ENCODE measurements at places on chromosomes 1 and 21.

DNA sequence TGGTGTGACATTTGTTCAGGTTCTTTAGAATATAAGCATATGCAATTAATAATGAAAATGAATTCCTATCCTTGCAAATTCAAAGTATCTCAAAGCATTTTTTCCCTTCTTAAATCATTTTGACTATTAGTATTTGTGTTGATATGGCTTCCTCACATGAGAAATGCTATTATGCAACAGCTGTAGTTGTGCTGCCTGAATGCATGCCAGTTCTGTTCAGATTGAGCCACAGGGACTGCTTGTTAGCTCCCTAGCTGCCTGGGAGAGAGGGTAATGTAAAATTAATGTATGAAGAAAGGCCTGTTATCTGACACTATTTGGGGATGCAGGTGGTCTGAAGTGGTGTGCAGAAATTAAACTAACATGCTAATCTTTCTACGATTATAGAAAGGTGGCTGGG lies 45.5 kb downstream of the CACHD1 start:
- peak; percentile 84 for DNase-seq

DNA sequence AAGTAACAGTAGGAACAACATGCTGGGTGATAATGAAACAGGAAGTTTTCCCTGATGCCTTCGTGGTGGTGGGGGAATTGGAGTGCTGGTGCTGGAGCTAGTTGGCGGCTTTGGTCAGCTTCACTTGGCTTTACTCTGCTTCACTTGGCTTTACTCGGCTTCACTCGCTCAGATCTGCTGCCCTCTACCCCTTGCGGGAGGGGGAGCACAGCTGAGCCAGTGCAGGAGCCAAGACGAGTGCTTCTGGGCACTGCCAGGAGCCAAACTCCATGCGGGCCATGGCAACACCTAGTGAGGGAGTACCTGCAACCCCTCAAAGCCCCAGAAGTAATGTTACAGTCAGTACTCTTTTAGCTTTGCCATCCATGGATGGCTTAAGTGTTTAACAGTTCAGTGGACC lies 10.6 kb upstream of the PRKACB start:
- no peak for DNase-seq

GRCh38 chr1:55522353-55522903 lies 307.3 kb upstream of the USP24 start:
- no peak for DNase-seq

DNA sequence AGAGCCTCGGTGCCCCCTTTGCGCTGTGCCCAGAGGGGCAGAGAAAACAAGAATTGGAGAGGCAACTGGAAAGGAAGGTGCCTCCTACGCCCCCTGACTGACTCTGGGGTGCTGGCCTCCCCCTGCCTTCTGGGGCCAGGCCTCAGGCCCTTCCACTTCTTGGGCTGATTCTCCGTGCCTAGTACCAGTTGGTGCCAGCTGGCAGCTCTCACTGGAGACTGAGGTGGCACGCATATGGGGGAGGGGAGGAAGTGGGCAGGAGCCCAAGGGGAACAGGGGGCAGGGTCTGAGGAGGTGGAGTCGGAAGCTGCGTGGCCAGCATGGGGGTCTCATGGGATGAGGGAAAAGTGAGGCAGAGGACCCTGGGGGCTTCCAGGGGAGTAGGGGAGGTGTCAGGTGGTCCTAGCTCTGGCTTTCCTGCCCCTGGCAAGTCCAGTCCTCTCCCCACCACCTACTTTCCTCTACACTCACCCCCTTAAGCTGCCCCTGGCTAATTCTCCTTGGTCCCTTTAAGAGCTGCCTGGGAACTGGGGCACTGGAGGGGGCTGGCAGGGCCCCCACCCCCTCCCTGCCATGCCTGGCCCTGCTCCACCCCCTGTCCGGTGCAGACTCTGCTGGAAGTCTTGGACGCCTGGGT lies 6.5 kb upstream of the SEMA4A start:
- DNase-seq = no peak

- peak; percentile 96 for DNase-seq
These were observed 53.4 kb upstream of the IFFO2 start for GRCh38 chr1:19009882-19010321.

GRCh38 chr1:63363014-63363413 lies 4.4 kb upstream of the ALG6 start:
- DNase-seq = no peak

GRCh38 chr1:226737819-226738420 lies 1.2 kb downstream of the ITPKB start:
- peak; percentile 32 for DNase-seq

DNA sequence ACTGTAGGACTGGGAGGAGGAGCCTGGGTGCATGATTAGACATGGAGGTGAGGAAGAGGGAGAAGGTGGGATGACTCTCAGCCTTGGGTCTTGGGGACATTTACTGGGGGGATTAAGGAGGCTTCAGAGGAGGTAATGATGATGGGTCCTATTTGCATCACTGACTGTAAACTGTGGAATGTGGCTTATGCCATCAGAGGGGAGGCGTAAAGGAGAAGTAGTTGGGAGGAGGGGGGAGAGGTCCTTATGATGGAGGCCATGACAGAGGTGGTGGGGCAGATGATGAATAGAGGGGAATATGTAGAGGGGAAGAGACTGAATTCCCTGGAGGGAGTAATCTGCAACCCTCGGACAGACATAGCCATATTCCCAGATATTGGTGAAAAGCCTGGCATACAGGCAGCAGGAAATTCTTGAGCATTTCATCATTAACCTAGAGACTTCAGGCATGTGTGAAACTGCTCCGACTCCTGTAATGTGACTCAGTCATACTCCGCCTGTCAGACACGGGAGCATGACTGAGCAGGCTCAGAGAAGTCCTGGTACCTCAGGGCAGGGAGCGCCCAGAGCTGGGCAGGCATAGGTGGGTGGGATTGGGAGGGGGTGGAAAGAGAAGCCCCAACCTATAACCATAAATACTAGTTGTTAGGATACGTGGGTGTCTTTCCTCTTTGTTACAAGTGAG lies 8.0 kb upstream of the LCE5A start:
- DNase-seq = peak; percentile 8

- DNase-seq = peak; percentile 67
These were observed 18.8 kb upstream of the SRM start for GRCh38 chr1:11078631-11079030.

DNA sequence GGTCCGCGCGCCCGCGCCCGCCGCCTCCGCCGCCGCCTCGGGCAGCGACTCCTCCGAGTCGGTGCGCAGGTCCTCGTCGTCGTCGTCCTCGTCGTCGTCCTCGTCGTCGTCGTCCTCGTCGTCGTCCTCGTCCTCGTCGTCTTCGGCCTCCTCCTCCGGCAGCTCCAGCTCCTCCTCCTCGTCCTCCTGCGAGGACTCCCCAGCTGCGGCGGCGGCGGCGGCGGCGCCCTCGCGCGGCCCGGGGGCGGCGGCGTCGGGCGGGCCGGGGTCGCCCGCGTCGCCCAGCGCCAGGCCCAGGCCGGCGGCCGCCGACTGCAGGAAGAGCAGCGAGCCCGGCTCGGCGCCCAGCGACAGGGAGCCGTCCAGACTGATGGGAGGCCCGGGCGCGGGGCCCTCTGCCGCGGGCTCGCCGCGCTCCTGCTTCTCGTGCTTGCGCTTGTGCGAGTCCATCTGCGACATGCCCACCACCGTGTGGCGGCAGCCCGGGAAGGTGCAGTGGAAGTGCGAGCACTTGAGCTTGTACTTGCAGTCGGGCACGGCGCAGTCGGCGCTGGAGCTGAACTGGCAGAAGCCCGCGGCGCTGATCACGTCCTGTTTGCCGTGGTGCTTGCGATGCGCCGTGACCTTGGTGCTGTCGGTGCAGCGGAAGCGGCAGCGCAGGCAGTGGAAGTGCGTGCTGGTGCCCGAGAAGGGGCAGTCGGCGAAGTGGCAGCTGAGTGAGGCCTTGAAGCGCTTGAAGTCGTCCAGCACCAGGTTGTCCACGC lies 157.3 kb downstream of the CASZ1 start:
- DNase-seq = no peak

GRCh38 chr1:229209816-229210215 lies 61.1 kb upstream of the RAB4A start:
- DNase-seq = peak; percentile 77

DNA sequence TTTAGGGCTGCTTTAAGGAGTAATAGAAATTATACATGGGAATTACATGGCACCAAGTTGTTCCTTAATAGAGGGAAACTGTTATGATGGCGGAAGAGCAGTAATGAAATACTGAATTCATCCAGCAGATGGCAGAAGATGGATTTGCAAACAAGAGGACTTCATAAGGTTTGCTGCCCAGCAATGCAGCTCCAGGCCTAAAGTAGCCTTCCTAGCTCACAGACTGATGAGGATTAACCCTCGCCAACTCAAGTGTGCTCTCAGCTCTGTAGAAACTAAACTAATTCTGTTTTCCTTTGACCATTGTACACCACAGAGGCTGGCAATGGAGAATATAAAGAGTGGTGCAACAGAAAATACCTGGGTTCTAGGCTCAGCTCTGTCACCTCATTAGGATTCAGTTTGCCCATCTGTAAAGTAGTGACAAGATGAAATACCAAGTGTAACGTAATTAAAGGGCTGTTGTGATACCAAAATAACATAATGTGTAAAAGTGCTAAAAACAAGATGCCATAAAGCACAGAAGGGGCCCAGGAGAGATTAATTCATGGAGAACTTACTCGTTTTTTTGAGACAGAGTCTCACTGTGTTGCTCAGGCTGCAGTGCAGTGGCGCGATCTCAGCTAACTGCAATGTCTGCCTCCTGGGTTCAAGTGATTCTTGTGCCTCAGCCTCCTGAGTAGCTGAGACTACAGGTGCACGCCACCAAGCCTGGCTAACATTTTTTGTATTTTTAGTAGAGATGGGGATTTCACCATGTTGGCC lies 102.4 kb upstream of the SERBP1 start:
- peak; percentile 73 for DNase-seq

- DNase-seq = peak; percentile 86
These were observed 39.7 kb upstream of the JUN start for GRCh38 chr1:58823481-58824010.

- no peak for DNase-seq
These were observed 302.5 kb upstream of the PBX1 start for GRCh38 chr1:164256456-164256855.

DNA sequence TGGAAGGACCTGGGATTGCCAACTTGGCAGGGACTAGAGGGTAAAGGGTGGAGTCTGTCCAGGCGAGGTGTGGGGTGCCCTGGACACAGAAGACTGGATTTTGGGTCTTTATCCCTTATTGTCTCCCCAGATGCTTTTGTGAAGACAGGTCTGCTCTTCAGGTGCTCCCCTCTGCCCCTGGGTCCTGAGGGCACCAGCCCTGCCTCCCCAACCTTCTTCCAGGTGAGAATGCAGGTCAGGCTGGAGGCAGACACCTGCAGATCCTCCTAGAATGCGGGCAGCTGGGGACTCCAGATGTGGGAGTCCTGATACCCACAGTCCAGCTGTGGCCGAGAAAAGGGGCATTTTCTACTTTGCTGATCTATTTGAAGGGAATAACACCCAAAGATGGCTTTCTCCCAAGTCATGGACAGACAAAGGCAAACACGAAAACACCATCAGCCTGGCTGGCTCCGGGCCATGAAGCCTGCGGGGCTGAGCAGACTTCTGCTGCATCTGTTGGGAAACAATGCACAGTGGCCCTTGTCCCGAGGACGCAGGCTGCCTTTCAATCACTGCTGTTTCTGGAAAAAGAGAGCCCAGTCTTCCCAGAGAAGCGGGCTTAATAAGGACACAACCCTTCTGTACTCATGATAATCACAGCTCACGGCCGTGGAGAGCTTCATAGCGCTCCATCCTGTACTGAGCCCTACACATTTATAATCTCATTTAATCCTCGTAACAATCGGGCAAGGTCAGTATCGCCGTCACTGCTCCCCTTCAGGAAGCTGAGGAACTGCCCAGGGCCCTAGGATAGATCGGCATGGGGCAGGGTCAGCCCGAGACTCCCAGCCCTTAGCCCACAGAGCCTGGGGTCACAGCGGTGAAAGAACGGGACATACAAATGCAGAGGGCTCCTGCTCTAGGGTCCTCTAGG lies 62.0 kb upstream of the ABCG1 start:
- DNase-seq = no peak

GRCh38 chr1:153728305-153729066 lies 636 bp downstream of the INTS3 start:
- peak; percentile 64 for DNase-seq

GRCh38 chr1:36352910-36353878 lies 29.7 kb upstream of the EVA1B start:
- DNase-seq = peak; percentile 25

- no peak for DNase-seq
These were observed 7.0 kb upstream of the KCNE1 start for GRCh38 chr21:34519016-34519415.

GRCh38 chr1:18805925-18806849 lies 53.3 kb downstream of the TAS1R2 start:
- no peak for DNase-seq

- no peak for DNase-seq
These were observed 41.5 kb downstream of the CAPN9 start for GRCh38 chr1:230788561-230789275.

- no peak for DNase-seq
These were observed 2.8 kb downstream of the COL18A1 start for GRCh38 chr21:45407629-45408247.

- DNase-seq = no peak
These were observed 40.2 kb downstream of the EDN2 start for GRCh38 chr1:41444246-41444645.

GRCh38 chr1:30363031-30363430 lies 360.4 kb downstream of the MATN1 start:
- no peak for DNase-seq

DNA sequence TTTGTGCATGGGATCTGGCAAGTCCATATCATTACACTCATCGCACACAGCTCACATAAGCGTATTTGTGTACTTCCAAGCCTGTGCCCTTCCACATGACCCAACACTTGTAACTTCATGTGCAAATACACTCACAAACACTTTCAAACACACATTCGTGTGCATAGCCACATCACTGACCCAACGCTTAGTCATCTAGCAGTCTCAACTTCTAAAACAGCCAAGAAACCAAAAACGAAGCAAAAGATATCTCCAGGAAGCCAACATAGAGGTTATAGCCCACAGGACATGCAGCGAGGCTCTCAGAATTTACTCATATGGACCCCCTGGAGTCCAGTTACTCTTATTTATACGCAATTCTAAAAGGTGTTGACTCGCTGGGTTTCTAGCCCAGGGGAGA lies 10.9 kb upstream of the GOLT1A start:
- peak; percentile 18 for DNase-seq

GRCh38 chr1:22611530-22611947 lies 24.9 kb upstream of the C1QA start:
- DNase-seq = peak; percentile 52

- DNase-seq = peak; percentile 62
These were observed 1201.9 kb downstream of the BRINP3 start for GRCh38 chr1:189275796-189276195.

GRCh38 chr21:32705139-32705538 lies 22.7 kb downstream of the SYNJ1 start:
- DNase-seq = peak; percentile 63

GRCh38 chr1:232728507-232729263 lies 76.5 kb upstream of the MAP10 start:
- peak; percentile 89 for DNase-seq

GRCh38 chr1:33561576-33561975 lies 89.1 kb downstream of the ZSCAN20 start:
- no peak for DNase-seq
